ENCODE measurements at places on chromosomes 5 and 9.

DNA sequence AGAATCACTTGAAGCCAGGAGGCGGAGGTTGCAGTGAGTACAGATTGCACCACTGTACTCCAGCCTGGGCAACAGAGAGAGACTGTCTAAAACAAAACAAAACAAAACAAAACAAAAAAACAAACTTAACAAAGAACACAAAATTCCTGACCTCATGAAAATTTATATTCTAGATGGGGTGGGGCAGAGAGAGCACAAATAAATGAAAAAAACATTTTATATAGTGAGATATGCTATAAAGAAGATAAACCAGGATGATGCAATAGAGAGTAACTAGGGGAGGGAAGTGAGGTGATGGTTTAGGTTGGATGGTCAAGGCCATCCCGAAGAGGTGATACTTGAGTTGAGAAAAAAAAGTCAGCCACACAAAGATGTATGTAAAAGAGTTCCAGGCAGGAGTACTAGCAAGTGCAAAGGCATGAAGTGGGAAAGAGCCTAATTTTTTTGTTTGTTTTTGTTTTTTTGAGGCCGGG, 10.2 kb upstream of the LARS1 start:
- DNase-seq, result no peak

DNA sequence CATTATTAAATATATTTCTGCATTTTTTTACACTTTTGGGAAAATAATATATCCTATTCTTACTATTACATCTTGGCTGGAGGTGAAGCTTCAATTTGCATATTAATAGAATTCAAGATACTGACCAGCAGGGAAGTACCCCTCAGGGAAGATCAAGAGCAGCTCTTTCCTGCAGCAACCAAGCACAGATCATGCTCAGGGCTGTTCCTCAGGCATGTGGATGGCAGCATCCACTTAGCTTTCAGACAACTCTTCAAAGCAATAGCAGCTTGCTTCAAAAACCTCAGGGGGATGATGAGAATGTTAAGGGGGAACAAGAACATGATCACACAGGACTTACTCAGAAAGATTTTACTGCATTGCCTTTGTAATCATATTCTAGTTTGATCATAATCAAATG, 731.8 kb downstream of the SEMA5A start:
- DNase-seq, result no peak

DNA sequence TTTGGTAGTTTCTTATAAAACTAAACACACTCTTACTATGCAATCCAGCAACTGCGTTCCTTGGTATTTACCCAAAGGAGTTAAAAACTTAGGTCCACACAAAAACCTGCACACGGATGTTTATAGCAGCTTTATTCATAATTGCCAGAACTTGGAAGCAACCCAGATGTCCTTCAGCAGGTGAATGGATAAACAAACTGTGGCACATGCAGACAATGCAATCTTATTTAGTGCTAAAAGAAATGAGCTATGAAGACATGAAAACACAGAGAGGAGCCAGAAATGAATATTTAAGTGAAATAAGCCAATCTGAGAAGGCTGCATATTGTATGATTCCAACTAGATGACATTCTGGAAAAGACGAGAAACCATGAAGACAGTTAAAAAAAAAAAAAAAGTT, 10.7 kb downstream of the WNK2 start:
- DNase-seq, result no peak

DNA sequence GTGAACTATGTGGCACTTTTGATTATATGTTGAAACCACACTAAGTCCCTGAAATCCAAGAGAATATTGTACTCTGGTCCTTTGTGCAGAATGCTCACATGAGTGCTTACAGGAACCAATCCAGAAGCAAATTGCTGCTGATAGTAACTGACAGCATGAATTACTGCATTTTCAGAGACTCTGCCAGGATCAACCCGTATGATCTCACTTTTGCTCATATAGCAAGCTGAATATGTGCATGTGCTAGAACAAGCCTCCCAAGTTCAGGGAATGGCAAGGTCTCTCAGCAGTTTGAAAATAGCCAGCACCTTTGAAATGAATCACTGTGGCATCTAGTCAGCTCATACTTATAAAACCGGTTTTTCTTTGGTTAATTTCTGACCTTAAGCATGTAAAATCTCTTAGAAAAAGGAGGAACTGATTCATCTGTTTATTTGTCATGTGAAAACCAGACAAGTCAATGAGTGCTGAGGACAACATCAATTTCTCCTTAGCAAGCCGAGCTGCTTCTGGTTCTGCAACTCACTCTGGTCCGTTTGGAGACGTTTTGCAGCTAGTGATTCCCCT, 215.7 kb upstream of the ELL2 start:
- no peak for DNase-seq

DNA sequence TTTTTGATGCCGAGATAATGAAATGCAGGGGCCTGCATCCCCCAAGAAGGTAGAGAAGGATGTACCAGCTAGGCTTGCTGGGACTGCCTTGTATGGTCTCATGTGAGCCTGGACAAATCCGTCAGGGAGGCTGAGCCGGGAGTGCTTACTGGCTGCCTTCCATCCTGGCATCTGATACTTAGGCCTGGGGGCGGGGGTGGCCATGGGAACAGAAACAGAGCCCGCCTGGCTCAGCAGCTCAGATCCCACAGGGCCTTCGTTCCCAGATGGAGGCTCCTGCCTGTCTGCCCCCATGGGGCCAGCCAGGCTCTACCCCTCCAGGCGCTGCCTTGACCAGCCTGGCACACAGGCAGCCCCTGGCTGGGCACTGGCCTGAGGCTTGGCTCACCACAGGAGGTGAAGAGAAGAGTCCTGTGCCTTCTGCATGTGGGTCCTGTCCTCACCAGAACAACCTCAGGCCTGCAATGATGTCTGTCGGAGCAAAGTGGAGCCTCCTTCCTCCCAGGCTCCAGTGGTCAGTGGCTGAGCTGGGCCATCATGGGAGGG, 10.5 kb upstream of the SPATA31E1 start:
- DNase-seq, result no peak

DNA sequence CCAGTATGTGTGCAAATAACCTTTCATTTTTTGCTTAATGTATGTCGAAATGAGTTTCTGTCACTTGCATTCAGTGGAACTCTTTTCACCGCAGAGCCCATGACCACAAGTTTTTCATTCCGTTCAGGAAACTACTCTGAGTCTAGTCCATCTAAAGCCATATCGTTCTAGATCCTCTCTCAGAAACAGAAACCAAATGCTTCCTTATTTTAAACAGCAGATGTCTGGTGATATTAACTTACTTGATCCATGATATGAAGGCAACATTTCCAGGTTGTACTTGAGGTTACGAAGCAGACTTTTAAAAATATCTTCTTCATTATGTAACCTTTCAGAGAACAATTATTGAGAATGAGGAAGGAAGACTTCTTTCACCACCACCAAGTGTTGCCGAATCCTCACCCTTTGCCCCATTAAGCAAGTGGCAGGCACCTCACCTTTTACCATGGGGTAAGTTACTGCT, 72.4 kb upstream of the GNAQ start:
- DNase-seq, result no peak

DNA sequence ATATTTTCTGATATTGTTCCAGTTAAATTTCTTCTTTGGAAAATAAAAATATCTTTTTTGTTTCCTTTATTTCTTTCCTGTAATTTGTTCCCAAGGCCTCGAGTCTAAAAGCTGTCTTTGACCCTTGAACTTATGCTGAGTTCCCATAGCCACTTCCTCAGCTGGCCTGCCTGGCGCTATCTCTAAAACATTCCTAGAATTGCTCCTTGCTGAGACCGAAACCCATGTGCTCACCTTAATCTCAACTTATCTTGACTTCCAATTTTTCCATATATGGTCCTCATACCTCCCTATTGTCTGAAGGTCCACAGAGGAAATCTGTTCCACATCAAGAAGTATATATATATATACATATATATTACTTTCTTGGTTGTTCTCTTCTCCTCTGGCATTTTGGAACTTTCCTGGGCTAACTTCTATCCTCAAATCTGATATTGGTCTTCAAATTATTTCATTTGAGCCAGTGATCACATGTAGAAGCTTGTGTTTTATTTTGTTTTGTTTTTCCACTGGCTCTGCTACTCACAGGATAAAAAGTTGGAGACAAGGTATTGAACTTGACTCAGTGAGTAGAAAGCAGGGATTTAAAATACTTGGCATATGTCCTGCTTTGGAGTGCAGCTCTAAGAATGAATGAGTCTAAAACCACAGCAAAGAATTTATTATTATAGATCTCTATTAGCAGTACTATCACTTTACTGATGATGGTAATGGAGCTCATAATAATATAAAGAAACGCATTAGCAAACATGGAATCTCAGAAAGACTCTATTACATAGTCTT, 45.2 kb downstream of the ENC1 start:
- DNase-seq, result no peak

DNA sequence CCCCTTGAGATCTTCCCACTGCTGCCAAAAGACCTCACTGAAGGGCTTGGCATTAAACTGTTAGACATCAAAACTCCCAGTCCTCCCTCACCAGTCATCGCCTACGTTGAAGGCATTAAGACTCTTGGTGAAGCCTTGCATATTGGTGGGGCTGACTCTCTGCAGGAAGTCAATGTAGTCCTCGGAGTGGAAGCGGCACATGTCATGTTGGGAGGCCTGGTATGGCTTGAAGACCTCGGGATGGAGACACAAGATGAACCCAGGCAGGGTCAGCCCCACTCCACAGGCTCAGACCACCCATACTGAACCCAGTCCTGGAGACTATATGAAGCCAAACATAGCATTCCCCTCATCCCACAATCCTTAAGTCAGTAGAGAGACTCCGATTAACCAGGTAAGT, 1.9 kb downstream of the HDAC3 start:
- DNase-seq, result no peak

- DNase-seq, result no peak
These were observed 497.4 kb upstream of the CCNG1 start for GRCh38 chr5:162939991-162940390.

DNA sequence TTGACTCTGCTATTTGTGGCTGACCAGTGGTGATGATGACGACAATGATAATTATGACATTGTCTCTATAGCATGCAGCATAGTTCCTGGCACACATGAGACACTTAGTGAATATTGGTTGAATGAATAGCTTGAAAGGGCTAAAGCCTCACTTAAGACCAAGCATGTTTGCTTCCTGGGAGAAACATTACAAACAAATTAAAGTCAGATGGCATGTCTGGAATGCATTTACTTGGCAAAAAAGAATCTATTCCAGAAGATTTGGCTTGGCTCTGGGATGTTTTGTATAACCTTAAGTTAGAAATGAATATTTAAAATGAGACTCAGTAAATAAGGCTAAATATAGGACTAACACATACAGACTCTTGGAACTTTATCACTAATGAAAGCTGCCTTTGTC, 21.6 kb downstream of the GAS1 start:
- no peak for DNase-seq

DNA sequence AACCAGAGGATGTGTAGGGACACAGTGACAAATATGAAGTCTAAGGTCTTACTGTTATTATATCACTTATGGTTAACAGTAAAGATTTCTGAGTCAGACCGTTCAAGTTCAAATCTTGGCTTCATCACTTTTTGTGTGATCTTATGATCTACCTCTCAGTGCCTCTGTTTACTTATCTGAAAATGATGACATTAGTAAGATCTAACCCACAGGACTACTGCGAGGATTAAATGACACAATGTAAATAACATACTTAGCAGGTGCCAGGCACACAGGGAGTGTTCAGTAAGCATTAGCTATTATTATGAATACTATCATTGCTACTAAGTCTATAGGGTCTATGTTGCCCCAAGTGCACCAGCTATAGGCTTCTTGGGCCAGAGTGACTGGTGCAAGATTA, 2.0 kb downstream of the IRF1 start:
- no peak for DNase-seq

GRCh38 chr5:122462486-122462885, 150.4 kb downstream of the SNCAIP start:
- DNase-seq, result no peak

GRCh38 chr9:35533398-35533797, 43.5 kb downstream of the RUSC2 start:
- DNase-seq, result no peak

DNA sequence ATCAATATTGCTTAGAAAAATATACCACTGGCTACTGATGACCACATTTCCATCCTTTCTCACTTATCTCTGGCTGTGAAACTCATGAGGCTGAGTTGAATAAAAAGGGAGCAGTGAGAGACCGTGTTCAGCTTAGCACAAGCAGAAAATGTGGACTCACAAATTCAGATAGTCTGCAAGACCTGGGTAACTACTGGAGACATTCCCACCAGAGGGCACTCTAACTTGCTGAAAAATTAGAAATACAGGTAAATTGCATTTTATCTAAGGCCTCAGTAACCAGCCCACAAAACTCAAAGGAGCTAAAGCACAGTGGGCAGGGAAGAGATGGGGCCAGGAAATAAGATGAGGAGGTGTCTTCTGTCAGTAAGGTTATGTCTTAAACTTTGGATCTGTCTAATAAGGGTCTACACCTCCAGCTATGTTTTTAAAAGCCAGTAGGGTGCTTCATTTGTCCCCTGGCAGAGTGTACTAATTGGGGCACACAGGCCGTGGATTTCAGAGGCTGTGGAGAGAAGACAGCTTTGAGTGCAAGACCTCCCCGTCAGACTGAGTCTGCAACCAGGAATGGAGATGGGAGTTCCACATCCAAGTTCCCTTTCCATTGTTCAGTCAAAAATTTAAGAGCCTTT, 8.7 kb upstream of the NDUFB6 start:
- DNase-seq, result no peak

DNA sequence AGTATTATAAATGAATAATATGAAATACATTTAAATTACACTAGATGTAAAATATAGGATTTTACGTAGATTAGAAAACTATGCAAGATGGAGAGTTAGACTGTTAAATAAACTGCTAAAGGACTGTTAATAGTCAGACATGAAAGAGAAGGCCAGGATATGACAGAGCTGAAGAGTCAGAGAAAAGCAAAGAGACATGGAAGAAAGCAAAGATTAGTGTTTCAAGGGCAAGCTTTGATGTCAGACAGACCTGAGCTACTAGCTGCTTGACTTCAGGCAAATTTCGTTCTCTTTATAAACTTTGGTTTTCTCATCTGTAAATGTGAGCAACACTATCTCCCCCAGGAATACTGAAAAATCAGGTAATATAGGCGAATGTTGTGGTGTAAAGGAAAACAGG, 161.3 kb downstream of the RAPGEF6 start:
- DNase-seq, result no peak

DNA sequence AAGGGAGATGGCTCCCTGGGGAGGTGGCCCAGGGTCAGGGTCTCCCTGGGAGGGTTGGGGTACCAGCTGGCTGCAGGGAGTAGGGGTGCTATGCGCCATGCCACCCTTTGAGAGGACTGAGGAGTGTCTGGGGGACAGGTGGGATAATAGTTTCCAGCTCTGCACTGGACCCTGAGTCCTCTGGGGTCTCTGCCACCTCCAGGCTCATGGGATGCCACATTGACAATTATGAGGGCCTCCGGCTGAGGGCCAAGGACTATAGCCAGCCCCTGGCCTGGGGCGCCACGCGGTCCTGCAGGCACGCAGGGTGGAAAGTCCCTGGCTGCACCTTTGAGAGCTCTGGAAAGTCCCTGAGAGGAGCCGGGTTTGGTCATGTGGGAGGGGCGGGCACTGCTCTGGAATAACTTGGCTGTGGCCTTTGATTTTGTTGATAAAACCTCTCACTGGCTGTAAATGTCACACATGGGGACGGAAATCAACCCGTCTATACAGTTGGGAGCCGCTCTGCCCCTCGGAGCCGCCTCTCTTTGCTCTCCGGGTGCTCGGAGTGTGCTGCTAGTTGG, 16.0 kb downstream of the TRAF2 start:
- peak; percentile 80 for DNase-seq
